ENCODE measurements at places on chromosomes 1 and 21.

GRCh38 chr21:43913928-43914327 is 48.9 kb downstream of the AGPAT3 start:
- DNase-seq, result peak; percentile 25

DNA sequence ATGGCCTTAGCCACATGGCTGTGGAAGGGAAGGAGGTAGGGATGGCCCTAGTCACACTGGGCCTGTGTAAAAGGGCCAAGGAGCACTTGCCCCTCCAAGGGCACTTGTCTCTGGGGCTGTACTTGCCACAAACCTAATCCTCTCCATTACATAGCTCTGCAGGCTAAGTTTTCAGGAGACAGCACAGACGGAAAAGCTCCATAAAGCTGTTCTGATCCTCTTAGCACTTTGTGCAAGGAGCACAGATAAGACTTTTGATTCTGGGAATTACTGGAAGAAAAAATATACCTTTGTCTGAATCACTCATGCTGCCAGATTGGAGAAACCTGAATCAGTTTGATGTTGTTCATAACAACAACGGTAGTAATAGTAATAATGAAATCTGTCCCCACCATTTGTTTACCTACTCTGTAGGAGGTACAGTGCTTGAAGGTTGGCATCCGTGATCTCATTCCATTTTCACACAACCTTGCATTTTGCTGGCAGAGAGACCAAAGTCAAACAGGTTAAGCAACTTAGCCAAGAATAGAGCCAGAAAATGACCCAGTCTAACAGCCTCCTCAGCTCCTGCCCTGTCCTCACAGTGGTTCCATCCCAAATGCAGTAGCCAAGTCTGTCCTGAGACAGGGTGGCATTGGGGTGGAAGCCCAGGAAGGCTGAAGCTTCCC is 207.1 kb downstream of the ROR1 start:
- no peak for DNase-seq

GRCh38 chr1:215076322-215076721 is 6.2 kb upstream of the KCNK2 start:
- DNase-seq, result no peak

DNA sequence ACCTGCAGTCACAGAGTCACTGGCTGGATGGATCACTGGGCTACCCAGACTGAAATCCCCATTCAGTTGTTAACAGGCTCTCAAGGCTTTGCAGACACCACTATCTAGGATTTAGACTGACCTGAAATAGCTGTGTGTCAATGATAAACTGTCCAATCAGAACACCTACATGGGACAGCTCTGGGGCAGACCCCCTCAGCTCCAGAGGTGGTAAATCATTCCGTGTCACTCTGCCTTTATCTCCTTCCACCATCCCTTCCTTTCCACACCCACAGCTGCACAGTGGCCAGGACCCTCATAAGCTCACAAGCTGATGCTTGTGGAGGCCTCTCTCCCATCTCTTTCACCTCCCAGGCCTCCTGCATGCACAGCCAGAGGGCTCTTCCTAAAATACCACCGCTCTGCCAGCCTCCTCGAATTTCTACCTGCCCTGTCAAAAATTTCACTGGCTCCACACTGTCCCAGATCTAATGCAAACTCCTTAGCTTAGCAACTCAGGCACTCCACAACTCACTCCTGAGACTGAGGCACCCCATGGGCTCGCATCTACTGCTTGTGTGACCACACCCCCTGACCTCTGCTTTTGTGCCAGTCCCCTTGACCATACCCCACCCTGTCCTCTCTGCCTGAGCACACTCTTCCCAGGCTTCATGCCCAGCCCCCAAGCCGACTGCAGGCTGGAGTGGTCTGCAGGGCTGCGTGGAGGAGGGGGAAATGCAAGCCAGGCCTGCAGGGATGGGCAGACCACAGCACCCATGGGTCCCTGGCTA is 5.8 kb downstream of the CAPZB start:
- DNase-seq, result no peak

DNA sequence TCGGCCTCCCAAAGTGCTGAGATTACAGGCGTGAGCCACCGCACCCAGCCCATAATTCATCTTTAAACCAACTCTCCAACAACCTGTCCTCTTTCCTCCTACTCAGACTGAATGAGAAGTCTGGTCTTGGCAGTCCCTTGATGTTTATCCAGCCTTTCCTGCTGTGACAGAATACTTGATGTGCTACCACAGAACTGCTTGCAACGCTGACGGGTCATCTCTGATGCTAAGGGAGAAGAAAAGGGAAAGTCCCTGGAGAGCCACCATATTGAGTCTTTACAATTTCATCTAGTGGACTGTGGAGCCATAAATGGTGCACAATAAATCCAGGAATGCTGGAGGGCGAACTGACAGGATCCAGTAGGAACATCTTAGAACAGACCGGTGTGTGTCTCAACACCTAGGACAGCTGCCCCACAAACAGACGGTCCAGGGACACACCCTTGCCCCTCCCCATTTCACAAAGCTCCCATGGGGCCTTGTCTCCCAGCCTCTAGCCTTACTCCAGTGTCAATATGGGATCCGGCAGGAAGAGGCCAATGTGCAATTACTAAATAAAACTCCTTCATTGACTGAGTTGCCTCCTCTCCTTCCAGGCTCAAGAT is 30.7 kb downstream of the JAK1 start:
- DNase-seq, result no peak

DNA sequence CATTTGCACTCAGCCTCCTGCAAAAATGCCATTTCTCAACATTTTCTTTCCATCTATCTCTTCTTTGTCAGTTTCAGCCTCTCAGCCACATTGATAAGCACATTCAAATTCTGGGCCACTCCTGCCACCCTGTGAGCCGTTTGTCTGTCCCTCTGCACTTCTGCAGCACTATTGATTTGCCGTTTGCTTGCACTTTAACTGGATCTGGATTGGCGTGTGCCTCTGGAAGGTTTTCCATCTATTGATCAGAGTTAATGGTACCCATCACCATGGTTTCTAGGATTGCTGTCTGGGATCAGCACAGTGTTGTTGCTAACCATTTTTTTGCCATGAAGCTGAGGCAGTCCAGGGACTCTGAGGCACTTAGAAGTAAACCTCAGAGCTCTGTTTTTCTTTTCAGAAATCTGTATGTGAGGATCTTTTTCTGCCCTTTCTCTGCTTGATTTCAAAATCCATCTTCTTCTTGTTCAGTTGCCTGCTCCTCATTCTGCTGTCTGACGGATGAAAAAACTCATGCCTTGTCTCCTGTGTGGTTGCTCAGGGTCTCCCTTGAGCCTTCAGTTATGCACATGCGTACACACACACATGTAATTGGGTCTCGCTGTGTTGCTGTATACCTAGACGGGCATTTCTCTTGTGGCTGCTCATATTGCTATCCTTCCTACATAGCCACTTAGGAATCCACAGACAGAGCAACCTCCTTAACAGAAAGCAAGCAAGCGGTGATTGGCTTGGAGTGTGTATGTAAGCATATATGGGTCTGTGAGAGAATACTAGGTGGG is 67.9 kb downstream of the NOS1AP start:
- DNase-seq, result no peak

- DNase-seq, result no peak
Measured at GRCh38 chr21:31945546-31945945, 72.7 kb downstream of the HUNK start.

- peak; percentile 20 for DNase-seq
Measured at GRCh38 chr1:54153535-54154439, 987 bp upstream of the CDCP2 start.

DNA sequence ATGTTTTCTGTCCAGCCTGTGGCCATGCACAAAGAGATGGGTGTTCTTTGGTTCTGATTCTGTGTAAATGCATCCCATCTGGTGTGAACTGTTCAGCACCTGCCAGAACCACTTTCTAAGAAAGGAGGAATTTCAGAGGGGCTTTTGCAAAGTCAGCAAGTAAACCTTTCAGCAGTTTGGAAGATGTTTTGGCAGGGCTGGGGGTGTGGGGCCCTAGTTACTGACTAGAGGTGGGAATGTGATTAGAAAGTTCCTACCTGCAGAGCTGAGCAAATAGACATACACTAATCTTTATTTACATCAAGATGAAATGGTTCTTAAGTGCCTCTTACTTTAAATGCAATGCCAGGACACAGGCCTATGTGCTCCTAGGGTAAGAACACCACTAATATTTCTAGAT is 378.1 kb upstream of the USP24 start:
- DNase-seq, result no peak

DNA sequence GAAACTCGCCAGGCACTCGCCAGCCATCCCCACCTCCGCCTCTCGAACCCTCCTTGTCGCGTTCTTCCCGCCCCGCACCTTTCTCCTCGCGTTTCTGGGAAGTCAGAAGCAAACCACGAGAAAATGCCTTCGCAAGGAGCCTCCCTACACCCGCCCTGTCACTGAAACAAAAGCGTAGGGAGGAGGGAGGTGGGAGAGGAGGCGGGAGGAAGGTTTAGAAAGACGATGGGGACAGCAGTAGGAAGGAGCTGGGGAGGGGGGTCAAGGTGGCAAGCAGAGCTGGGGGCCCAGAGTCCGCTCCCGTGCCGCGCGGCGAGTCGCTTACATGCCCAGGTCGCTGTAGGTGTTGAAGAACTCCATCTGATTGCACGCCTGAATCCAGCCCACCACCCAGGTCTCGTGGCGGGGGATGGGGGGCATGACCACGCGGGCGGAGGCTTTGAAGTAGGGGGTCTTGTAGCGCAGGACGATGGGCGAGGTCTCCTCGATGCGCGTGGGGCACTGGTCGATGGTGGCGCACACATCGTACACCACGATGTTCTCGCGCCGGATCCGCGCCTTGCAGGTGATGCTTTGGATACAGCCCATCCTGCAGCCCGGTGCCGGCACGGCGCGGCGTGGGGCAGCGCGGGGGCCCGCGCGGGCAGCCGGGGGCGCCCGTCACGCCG is 1.0 kb downstream of the FAM78B start:
- DNase-seq, result peak; percentile 45

GRCh38 chr1:246309247-246309884 is 197.7 kb downstream of the SMYD3 start:
- no peak for DNase-seq

DNA sequence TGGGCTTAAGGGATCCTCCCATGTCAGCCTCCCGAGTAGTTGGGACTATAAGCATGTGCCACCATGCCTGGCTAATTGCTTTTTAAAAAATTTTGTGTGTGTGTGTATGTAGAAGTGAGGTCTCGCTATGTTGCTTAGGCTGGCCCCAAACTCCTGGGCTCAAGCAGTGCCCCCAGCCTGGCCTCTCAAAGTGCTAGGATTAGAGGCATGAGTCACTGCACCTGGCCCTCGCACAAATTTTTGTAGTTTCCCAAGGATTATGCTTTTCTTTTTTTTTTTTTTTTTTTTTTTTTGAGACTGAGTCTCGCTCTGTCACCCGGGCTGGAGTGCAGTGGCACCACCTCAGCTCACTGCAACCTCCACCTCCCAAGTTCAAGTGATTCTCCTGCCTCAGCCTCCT is 144.4 kb upstream of the HNRNPU start:
- no peak for DNase-seq

Data from foreskin melanocyte (primary cell).